Activated CD4-positive, alpha-beta T cell treated with anti-CD3 and anti-CD28 coated beads, Interleukin-2, amount 10 ng/mL, durations not matched to agents 7 days and 5 days (primary cell): ENCODE measurements at places on chromosomes 16 and 17. TPM values are rescaled to one million over a fixed set of nuclear protein-coding genes. Genes with fewer than 3 reads are reported as not detected.

The KRT33A gene
- total RNA-seq: not detected

The C16orf92 gene
- not detected for total RNA-seq

The SLC16A13 gene
- total RNA-seq: 19.1 TPM

The ABCA10 gene
- 1.7 TPM for total RNA-seq
